Vagina (tissue), 2 donors: ENCODE measurements at places on chromosomes 13 and 19.

DNA sequence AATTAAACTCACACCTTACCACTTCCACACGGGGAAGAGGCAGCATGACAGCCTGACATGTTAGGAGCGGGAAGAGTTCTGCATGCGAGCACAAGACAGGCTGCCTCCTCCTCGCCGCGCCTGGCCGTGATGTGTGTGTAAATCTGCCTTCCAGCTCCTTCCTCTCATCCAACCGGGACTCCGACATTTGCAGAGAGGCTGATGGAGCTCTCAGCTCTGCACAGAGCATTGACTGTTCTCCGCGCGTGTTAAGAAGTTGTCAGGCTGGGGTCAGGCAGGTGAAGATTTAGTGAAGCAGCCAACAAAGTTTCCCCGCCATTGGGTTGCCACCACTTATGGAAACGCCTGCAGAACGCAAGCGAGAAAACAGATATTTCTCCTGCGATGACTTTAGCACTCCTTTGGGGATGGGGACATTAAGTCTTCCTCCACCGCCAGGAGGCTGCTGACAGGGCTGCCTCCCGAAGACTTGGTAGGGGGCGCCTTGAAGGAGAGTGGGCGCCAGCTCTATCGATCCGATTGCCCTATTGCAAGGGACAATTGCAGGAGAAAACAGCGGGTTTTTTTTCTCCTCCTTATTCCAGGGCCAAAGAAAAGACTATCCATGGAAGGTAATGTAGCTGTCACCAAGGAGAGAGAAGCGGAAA is 213.9 kb upstream of the TSHZ3 start:
- DNase-seq, result no peak

GRCh38 chr19:32459204-32459865 is 53.8 kb downstream of the DPY19L3 start:
- no peak for DNase-seq

DNA sequence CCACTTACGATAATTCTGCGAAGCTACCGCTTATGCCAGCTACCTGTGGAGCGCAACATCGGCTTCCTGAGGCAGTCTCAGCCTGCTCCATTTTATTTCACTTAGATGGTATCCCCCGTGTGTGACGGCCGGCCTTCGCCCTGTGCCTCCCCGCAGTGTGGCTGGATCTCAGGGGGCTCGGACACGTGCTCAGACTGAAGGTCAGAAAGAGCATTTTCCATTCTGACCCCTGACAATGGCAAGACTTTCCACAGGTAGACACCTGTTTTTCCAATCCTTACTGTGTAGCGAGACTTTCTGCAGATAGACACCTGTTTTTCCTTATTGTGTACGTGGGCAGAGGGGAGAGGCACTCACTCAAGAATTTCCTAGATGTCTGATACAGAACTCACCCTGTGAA is 52.7 kb downstream of the ATP11A start:
- no peak for DNase-seq

GRCh38 chr13:71090990-71091389 is 776.0 kb downstream of the DACH1 start:
- no peak for DNase-seq

- no peak for DNase-seq
Observed at GRCh38 chr13:97116754-97117153, 105.4 kb upstream of the MBNL2 start.

GRCh38 chr13:31119966-31120700 is 41.6 kb downstream of the HSPH1 start:
- DNase-seq, result peak; percentile 44

DNA sequence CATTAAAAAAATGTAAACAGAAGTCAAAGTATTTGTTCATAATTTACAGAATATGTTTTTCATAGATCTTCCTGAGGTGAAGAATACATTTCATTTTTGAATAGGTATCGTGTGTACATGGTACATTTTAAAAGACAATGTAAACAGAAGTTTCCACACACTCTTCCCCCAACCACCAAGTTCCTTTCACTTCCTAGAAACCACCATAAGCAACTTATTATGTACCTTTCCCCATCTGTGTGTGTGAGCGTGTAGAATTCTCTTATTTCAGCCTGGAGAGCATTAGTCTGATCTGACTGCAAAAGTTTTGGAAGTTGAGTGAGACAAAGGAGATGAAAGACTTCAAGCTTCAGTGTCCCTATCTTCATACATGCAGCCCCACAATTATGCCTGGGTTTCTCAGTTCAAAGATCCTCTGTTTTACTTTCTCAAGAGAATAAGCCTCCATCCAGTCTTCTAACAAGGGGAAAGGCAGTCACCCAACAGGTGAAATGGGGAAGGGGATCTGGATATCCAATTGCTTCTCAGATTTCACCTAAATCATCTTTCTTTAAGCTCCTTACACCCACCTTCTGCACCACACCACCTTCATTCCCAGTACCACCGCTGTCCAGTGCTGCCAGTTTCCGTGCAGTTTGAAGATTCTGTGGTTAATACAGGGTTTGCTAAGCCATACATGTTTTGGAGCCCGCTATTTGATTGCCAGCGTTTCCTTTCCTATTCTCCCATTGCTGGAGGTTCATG is 2.1 kb downstream of the TEX30 start:
- no peak for DNase-seq

- no peak for DNase-seq
Observed at GRCh38 chr19:6683971-6684370, 14.0 kb upstream of the TNFSF14 start.

- no peak for DNase-seq
Observed at GRCh38 chr13:102267191-102267590, 134.7 kb downstream of the FGF14 start.

DNA sequence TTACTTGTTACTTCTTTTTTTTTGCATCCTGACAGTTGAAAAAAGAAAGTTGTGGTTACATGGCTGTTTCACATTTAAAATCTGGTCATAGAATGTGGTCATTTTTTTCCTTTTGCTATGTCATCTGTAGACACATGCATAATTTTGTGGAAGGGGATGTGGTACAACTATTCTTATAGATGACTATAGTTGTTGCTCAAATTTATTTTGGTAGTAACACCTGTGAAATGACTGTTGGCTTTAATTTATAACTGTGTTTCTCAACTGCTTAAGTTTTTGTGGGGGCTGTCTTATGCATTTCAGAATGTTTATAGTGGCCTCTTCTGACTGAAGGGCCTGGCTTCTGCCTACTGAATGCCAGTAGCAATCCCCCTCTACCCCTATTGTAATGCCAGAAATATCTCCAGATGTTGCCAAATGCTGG is 130.5 kb downstream of the PAN3 start:
- DNase-seq, result no peak

- no peak for DNase-seq
Observed at GRCh38 chr13:31775148-31775547, 35.8 kb downstream of the RXFP2 start.

DNA sequence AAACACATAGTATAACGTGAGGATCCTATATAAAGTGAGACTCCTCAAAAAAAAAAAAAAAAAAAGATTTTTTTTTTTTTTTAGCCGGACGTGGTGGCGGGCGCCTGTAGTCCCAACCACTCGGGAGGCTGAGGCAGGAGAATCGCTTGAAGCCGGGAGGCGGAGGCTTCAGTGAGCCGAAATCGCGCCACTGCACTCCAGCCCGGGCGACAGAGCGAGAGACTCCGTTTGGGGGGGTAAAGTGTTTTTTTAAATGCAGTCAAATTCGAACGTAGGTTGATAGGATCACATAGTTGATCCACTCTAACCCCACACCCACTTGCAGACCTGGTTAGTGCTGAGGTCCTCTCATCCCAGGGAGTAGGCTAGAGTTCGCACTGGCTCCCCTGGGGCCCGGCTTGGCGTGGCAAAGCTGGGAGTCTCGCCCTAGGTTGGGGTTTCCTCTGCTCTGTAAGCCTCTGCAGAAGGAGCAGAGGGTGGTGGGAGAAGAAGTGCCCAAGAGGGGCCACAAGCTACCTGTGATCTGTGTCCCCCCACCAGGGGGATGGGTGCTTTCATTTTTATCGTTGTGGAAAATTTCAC is 6.5 kb downstream of the RNF225 start:
- no peak for DNase-seq

DNA sequence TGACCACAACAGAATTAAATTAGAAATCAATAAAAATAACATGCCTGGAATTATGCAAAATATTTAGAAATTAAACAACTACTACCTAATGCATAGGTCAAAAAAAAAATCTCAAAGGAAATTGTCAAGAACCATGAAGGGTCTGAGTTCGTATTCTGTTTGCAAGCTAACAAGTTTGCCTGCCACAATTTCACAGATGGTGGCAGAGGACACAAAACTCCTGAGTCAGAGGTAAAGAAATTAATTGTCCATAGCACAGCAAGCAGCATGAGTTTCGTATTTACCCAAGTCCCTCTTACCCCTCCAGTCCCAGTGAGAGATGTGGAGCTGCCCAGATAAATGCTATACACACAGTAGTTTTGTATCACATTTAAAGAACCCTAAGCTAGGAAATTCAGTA is 675.9 kb downstream of the UQCRFS1 start:
- no peak for DNase-seq

DNA sequence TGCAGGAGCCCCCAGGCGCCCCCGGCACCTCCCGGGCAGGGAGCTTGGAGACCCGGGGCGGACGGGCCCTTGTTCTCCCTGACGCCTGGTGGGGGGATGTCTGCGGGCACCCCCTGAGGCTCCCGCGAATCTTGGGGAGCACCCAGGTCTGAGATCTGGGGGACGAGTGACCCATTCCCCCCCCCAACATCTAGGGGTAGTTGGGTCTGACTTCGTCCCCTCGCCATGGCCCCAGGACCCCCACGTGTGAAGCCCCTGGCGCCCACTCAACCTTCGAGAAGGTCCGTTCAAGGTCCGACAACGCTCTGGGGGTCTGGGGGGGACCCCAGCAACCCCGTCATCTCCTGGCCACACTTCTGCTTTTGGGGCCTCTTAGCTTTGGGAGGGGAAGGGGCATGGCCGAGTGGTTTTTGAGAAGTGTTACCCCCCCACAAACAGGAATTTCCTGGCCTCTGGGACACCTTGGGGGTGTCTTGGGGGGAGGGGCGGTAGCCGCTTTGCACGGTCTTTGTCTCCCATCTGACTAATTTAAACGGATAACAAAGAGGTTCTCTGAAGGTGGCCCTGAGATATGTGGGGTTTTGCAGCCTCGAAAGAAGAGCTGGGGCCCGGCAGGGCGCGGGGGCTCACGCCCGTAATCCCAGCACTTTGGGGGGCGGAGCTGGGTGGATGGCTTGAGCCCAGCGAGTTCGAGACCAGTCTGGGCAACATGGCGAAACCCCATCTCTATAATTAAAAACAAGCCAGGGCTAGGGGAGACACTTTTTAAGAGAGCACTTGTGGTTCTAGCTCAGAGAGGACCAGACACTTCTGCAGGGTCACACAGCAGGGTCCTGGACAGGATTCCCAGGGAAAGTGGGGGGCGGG is 608 bp downstream of the CNN2 start:
- DNase-seq, result no peak

DNA sequence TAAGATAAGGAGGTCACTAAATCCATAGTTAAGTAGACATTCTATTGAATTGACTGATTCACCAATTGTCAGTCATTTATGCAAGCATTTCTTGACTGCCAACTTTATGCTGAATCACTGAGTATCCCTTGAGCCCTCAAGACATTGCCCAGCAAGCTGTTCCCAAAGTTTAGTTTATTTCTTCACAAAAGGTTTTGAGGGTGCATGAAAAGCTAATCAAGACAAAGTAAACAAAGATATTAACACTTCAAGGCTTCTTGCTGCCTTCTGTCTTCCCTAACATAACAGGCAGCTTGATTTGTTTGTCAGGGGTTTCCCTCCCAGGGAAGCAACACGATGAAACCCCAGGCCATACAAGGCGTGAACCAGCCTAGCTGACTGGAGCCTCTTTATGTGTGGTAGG is 374.4 kb downstream of the SPRY2 start:
- no peak for DNase-seq

GRCh38 chr13:30744056-30744680 is 8.8 kb downstream of the ALOX5AP start:
- DNase-seq, result no peak

GRCh38 chr13:79191501-79191900 is 214.6 kb downstream of the RBM26 start:
- no peak for DNase-seq

DNA sequence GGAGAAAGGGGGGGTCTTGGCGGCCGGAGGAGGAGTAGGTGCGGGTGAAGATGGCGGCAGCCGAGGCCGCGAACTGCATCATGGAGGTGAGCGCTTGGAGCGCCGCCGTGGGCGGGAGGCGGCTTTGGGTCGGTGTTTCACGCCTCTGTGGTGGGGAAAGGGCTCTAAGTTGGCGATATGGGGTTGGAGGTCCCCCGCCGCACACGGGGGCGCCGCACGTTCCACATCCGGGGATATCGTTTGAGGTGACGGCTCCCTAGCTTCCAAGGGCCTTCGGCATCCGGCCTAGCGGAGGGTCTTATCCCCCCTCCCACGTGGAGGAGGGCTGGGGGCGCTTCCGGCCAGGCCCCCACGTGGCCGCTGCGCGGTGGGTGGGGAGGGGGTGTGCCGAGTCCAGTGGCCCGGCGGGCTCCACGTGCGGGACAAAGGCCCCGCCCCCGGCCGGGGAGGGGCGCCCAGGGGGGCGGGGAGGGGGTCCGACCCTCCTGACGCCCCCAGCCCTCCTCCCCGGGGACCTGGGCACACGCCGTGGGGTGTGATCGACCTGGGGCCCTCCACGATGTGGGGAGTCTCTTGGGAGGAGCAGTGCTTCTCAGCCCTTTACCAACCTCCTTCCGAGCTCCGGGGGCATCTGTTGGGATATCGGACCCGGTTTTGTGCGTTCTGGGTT is at the start of gene PRMT1:
TSS of gene PRMT1 (plus strand) at position 41 of the 670 bp plus-strand sequence. CDS start at position 51, 10 bp downstream.
- DNase-seq, result no peak

DNA sequence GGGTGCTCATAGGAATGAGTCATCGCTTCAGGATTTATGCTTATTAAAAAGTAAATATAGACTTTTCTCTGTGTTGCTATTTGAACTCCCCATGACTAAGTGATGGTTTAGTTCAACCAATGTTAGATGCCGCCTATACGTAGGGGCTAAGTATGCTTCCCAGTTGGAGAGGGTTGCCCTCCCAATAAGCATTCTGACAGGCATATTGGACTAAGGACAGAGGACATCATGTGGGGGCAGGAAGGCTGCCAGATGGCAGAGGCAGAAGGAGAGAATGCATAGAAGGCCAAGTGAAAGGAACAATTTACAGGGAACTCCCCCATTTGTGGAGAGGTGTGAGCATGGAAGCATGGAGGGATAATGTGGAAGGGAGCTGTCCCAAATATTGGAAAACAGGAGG is 318.4 kb upstream of the OBI1 start:
- DNase-seq, result no peak

DNA sequence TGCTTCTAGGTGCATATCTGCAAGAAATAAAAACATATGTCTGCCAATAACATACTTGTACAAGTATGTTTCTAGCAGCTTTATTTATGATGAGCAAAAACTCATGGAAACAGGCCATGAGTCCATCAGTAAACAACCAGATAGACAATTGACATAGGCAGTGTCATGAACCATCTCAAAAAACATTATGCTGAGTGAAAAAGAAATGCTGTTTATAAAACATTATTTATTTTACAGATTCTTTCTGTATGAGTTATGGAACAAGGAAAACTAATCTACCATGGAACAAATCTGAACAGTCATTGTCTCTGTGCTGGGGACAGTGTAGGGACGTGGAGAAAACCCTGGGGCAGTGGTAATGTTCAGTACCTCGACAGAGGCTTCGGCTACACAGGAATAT is 283.9 kb downstream of the UQCRFS1 start:
- no peak for DNase-seq
